PC-9 (cell line): ENCODE measurements at places on chromosomes 7 and 10.

DNA sequence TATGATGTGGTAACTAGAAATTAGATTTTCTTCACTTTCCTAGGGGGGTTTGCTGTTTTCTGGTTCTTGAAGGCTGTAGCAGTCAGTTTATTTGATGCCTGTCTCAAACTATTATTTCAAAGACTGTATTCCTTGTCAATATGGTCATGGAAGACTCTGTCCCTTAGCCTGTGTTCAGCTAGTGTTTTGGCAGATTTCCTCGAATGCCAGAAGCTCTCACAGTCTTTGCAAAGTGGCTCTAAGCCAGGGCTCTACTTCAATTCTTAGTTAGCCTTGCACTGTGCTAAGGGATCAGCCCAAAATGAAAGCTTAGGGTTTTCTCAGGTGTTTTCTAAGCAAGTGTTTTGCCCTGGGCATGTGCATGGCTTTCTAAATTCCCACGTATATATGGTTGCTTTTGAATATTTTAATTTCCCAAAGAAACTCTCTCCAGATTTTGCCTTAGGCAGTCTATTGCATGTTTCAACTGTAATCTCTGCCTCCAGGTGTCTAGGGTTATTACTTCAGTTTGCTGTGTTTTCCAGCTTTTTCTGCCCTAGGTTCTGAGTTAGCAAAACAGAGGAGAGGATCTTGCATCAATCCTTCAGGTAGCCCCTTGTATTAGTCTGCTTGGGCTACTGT, 7.2 kb upstream of the C1GALT1 start:
- no peak for DNase-seq

DNA sequence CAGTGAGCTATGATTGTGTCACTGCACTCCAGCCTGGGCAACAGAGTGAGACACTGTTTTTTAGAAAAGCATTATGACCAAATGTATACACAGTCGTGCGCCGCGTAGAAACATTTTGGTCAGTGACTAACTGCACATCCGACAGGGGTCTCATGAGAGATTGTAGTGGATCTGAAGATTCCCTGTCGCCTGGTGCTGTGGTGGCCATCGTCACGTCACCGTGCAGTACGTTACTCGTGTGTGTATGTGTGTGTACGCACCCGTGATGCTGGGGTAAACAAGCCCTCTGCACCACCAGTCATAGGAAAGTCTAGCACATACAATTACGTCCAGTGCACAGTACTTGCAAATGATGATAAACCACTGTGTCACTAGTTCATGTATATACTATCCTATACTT, 109.4 kb downstream of the ELFN1 start:
- no peak for DNase-seq

GRCh38 chr10:35025916-35026315, 64.2 kb downstream of the CUL2 start:
- DNase-seq, result no peak

DNA sequence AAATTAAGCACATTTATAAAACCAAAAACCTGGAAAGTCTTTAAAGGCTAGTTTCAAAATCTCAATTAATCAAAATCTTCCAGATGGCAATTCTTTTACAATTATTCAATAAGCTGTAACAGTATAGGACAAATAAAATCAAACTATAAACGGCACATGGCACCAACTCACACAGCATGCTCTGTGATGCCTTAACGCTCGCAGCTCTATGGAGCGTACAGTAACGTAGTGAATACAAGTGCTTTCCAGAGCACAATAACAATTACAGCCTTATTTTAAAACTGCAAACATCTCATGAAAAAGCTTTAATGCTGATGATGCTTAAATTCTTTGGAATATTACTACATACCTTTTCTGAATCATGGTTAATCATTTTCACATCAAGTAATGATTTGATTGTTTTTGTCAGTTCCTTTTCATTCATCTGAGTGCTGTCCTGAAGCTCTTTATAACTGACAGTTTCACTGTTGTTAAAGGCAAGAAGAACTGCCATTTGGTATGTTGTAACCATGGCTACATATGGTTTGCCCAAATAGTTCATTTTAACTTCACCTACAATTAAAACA, 74.2 kb downstream of the CUL2 start:
- no peak for DNase-seq

GRCh38 chr10:35501923-35502322, 103.2 kb upstream of the GJD4 start:
- no peak for DNase-seq

DNA sequence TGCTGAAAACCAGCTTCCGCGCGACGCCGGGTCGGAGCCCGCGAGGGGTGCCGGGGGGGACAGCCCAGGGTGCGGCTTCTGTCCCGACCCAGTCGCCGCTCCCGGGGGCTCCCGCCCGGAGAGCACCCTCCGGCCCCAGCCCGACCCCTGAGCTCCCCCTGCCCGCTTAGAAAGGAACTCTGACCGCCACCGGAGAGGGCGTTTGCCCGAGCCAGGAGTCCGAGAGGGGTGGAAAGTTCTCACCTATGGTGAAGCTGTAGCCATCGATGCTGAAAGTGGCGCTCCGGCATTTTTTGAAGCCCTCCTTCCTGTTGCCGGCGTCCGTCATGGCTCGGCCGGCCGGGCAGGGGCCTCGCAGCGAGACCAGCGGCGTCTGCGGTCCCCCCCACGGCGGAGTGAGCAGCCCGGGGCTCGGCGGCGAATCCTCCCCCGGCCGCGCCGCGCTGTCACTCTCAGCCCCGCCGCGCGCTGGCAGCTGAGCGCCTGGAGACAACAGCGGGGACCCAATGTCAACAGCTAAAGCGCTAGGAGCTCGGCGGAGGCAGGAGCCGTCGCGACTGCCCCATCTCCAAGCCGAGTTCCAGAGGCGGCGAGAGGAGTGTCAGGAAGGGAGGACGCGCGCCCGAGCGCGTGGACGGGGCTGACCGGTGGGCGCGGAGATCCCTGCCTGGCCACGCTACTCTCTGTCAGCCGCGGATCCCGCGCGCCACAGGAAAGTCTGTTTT, 191.6 kb downstream of the LSM5 start:
- no peak for DNase-seq

DNA sequence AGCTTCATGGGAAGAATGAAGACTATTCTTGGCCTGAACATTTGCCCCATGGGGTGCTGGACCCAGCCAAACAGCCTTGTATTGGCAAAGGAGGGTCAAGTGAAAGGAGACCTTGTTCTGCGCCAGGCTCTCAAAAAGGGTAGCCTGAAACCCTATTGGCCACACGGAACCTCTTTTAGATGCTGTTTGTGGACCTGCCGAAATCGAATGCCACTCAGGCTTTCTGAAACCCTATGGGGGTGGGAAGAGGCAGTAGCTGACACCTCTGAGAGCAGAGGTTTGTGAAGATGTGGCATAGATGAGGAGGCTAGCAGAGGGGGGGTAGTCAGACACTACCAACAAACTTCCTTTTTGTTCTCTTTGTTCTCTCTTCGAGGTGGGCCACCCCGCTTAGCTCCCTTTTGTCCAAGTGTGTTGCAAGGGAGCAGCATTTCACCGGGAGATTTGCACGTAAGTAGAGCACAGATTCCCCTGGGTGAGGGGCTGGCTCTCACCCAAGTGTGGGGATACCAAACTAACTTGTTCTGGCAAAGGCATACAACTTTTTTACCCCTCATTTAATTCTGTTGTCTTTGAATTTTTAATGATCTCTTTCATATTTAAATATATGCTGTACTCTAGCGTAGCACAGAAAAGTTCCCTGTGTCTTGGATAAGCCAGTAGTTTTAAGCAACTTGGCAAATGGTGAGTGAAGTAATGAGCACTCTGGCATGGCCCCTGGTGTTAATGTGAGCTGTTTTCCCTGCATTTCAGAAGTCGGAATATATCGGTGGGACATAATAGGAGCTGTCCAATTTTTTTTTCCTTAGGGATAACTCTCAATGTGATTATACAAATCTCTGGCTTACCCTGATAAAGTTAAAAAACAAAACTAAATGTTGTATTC, 107.7 kb downstream of the SEPTIN7 start:
- DNase-seq, result no peak

GRCh38 chr7:43211286-43211685, 98.8 kb downstream of the HECW1 start:
- no peak for DNase-seq

DNA sequence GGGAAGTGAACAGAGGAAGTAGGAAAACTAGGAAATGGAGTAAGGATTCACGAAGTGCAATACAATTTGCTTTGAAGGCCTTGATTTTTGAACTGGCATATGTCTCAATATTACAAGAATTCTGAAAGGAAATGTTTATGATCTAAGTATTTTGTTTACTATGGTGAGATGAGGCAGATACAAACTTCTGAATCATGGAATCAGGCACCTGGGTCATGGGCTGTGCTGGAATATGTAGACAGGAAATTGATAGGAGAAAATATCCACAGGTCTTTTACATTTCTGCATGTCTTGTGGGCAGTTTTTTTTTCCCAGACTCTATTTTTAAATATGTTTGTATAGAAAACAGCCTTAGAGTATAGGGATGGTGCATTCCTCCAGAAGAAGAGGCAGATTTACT, 117.1 kb downstream of the PPP1R3A start:
- DNase-seq, result no peak

DNA sequence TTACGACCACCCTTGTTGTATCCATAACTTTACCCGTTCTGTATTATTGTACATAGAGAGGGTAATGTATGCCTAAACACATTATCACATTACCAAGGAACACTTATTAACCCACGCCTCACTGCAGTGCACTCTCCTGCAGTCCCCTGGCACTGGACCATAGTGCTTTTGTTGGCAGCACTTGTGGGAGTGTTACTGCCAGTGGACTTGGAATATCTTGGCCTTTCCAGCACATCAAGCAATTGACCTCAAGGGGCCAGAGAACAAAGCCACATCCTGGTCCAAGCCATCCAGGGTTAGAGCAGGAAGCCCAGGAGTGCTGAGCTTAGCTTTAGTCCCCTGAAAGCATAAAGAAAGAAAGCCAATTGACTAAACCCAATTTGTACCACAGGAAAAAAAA, 304.2 kb downstream of the PCDH15 start:
- DNase-seq, result no peak

GRCh38 chr7:91940572-91941341, at the start of gene AKAP9:
AKAP9 (plus strand) TSS chr7:91940862; CDS start chr7:91941100, 238 bp downstream.
- DNase-seq, result peak; percentile 94

- no peak for DNase-seq
Observed at GRCh38 chr7:73839743-73840714, 2.3 kb downstream of the METTL27 start.

GRCh38 chr10:62113680-62114079, 155.0 kb downstream of the RTKN2 start:
- no peak for DNase-seq

DNA sequence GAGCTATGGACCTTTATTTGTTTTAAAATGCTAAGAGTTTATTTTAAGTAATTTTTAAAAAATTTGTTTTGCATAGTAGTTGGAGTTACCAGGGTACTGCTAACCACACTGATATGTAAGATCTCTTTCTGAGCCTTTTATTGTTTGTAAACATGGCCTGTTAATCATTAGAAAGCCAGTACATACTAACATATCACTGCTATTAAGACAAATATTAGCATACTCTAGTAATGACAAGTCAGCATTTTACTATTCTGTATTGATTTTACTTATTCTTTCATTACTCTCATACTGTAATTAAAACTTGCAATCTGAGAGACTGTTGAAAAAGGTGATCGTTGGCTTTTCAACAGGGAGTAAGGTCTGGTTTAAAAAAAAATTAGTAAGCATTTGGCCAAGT, 66.7 kb downstream of the PTEN start:
- DNase-seq, result no peak

- DNase-seq, result no peak
Observed at GRCh38 chr10:21523557-21524008, 1.9 kb downstream of the SKIDA1 start.

DNA sequence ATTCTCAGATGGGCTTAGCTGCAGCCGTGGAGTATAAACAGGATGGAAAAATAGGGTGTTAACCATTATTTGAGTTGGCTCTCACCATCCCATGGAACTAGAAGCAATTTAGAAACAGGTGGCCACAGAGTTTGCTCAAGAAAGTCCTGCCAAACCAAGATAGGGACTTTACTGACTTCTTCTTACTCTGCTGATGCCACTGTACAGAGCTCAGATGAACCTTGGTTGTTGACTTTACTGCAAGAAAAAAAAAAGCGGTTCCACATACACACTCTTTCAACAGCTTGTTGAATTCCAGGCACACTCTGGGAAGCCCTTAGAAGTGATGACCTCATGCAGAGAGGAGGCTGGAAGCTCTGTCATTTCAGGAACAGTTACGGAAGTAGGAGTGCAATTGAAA, 753.4 kb downstream of the NRG3 start:
- DNase-seq, result no peak

DNA sequence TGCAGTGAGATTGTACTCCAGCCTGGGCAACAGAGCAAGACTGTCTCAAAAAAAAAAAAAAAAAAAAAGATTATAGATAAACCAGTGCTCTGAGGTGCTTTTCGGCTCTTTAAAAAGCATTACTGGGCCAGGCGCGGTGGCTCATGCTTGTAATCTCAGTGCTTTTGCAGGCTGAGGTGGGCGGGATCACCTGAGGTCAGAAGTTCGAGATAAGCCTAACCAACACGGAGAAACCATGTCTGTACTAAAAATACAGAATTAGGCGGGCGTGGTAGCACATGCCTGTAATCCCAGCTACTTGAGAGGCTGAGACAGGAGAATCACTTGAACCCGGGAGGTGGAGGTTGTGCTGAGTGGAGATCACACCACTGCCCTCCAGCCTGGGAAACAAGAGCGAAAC, 6.6 kb upstream of the HNRNPF start:
- no peak for DNase-seq

GRCh38 chr7:36906956-36907635, 182.8 kb upstream of the AOAH start:
- no peak for DNase-seq
